ENCODE measurements at places on chromosomes 3 and 15. TPM values are rescaled to one million over a fixed set of nuclear protein-coding genes. Genes with fewer than 3 reads are reported as not detected.

Gene ITGA11
- total RNA-seq, result 29.6 TPM

Gene ZBBX
- total RNA-seq, result not detected

Gene FETUB
- not detected for total RNA-seq

Gene AGBL1
- not detected for total RNA-seq

Gene NTRK3
- not detected for total RNA-seq

Gene HYPK
- total RNA-seq, result 8.6 TPM

Gene LRRC34
- total RNA-seq, result 1.8 TPM

Gene ARL14
- not detected for total RNA-seq

Gene ATP13A3
- 222 TPM for total RNA-seq
